Activated T-helper 1 cell treated with Interleukin-2 at 50 U/mL for 16 hours (primary cell): ENCODE measurements at places on chromosomes 16 and 17.
A peak's percentile ranks its signal among the peaks of the same experiment; 100 is the strongest.

DNA sequence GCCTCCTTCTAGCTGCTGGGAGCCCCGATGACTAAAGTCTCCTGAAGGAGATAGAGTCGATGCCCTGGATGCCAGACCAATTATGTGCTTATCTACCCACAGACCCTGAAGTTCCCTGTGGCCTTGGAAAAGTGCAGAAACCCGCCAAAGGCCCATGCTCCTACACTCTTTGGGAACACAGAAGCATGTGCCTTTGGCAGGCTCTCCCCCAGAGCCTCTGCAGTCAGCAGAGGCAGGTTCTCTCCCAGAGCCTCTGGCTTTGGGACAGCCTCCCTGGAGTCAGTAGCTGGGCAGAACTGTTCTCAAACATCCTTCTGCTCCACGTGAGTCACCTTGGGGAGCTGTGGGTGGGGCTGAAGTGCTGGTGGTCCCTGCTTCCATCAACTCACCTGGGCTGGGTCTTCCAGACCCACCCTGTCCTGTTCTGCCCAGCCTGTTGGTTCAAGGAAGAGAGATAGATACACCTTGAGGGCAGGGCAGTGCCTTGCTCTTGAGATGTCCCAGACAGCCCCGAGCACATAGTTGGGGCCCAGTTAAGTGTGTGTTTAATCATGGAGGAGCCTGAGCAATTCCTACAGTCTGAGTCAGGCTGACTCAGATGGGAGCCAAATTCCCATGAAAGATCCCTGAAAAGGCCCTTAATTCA lies 3.2 kb upstream of the CDK5RAP3 start:
- no peak for DNase-seq

GRCh38 chr16:26795184-26795583 lies 271.5 kb upstream of the C16orf82 start:
- DNase-seq: no peak

DNA sequence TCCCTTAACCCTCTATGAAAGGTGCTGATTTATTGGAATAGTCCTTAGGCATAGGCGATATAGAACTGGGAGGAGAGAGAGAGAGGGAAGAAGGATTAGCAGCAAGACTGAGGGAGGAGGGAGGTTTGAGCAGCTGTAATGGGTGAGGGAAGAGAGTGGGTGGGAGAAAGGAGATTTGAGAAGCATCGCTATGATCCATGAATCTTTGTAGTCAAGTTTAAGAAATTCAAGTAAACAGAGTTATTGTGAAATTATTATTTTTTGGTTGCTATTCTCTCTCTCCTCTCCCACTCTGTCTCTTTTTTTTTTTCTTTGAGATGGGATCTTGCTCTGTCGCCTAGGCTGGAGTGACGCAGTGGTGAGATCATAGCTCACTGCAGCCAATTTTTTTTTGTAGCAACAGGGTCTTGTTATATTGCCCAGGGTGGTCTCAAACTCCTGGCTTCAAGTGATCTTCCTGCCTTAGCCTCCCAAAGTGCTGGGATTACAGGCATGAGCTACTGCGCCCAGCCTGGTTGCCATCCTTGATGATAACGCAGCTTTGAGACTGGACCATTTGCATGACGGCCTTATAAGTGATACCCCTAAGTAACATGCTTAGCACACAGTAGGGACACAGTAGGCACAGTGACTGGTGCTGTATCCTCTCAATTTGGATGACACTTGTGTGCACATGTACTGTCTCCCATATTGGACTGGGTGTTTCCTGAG lies 21.0 kb upstream of the TNS4 start:
- DNase-seq: no peak

DNA sequence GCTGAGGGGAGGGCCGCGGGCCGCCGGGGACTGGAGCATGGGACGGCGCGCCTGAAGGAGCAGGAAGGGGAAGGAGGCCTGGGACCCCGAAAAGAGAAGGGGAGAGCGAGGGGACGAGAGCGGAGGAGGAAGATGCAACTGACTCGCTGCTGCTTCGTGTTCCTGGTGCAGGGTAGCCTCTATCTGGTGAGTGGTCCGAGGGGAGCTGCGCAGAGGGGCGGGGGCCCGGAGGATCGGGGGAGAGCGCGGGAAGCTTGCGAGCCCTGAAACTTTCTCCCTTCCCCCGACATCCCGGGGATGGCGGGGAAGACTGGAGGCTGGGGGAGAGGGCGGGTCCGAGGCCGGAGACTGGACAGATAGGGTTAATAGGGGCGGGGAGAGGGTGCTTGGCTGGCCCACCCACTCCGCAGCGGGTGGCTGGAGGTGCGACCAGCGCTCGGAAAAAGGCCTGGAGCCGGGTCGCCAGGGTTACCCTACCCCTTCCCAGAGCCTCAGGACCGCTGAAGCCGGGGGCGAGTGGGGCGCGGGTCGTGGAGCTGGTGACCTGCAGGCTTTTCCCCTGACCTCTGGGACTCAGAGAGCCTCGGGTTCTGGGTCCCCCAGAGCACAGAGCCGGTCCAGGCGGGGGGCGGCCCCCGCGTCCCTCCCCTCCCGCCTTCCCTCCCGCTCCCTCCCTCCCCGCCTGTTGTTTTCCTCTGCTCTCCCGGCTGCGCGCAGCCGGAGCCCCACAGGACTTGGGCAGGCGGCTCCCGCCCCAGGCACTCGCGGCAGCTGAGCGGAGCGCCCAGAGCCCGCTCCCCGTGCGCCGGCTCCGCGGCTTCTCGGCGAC lies 631 bp downstream of the NXPH3 start:
- DNase-seq: no peak

GRCh38 chr16:29198731-29199521 lies 207.6 kb downstream of the NPIPB11 start:
- DNase-seq: no peak

DNA sequence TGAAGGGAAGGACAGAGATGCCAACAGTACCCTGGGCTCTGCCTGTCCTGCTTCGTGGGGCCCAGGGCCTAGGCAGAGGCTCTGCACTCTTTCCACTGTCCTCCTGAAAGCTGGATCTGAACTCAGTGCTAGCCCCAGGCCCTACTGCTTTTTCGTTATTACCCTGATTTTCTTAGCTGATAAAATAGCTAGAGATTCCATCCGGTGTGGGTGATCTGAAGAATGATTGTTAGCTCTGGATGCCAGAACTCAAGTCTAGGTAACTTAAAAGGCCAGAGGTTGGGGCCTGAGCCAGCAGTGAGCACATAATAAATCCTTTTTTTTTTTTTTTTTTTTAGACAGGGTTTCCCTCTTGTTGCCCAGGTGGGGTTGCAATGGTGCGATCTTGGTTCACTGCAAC lies 1.8 kb upstream of the MYBBP1A start:
- no peak for DNase-seq

- no peak for DNase-seq
Observed at GRCh38 chr16:15043344-15043743, 12.5 kb downstream of the NTAN1 start.

DNA sequence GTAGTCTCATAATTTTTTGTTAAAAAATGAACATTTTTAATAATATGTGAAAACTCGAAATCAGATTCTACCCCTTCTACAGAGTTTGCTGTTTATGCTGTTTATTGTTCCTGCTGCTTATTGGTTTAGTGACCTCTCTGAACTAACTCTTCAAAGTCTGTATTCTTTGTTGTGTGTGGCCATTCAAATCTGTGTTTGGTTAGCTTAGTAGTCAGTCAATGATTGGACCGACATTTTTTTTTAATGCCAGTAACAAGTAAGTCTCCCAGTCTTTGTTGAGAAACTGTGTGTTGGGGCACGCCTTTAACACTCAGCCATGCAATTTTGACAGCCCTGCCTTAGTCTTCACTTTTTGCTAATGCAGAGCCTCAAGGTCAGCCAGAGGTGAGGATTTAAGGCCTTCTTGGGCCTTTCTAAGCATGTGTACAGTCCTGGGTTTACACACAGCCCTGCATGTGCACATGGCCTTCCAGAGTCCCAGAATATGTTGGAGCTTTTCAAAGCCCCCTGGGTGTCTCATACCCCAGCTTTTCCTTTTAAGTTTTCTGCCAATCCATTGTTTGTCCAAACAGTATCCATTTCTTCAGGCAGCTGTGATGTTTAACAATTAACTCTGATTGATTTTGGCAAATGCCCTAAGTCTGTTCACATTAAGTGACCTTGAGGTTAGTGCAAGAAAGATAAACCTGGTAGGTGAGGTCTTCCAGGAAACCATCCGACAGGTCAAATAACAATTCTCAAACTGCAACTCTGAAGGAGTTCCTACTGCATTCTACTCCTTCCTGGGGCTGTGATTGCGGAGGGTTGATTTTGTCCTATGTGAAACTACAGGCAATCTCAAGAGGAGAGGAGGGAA lies 389.3 kb downstream of the PMP22 start:
- DNase-seq: no peak

DNA sequence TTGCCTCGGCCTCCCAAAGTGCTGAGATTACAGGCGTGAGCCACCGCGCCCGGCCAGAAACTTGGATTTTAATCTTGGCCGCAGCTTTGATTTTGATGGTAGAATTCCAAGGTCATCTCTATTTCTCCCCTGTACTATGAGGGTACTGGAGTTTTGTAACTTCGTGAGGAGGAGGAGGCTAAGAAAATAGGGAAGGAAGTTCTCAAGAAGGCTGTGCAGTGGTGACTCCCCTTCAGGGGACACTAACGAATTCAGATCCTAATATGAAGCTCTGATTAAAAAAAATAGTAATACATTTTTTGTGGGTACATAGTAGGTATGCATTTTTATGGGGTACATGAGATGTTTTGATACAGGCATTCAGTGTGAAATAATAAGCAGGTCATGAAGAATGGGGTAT lies 55.9 kb downstream of the LDHD start:
- DNase-seq: no peak

DNA sequence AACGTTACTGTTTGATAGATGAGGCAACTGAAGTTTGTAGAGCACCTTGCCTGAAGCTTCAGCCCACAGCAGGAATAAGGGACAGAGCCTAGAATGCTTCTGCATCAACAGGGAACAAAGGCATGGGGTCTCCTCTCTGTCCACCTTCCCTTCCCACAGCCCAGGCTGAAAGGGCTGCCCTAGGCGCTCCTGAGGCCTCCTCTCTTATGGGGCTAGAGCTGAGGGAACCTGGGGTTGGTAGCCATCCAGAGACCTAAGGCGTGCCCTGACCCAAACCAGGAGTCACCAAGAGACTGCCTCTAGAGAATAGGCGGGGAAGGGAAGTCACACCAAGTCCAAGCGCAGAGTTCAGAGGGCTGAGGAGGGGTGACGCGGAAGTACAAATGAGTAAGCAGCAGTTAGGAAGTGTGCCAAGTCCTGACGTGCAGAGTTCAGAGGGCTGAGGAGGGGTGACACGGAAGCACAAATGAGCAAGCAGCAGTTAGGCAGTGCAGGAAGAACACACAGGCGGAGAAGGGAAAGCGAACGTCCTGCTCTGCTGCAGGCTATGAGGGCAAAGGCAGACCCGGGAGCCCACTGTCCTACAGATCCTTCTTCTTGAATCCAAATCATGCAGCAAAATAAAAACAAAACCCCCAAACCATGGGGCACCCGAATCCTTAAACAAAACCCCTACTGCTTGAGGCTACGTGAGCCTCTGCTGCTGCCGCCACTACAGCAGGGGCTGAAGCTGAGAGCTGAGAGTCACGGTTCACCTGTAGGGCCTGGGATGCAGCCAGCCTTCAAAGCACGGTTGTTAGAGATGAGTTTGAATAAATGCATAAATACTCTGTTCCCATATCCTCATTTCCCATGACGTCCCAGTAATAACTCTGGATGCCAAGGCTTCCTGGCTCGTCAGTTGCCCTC lies 2.7 kb upstream of the SPG7 start:
- peak; percentile 81 for DNase-seq

DNA sequence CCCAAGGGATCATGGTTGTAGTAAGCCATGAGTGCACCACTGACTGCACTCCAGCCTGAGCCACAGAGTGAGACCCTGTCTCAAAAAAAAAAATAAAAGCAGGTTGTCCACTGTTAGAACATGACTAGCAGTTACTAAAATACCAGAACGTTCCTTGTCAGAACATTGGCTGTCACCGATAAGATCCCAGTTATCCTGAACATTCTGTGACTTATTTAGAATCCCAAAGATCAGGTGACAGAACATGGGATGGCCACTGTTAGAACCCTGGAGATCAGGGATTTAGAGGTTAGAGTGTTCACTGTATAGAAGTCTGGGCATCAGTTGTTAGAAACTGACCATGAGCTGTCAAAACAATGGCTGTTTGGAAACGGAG lies 8.6 kb downstream of the CES4A start:
- DNase-seq: no peak

- DNase-seq: peak; percentile 7
Observed at GRCh38 chr17:1532836-1533602, 16.6 kb upstream of the INPP5K start.

DNA sequence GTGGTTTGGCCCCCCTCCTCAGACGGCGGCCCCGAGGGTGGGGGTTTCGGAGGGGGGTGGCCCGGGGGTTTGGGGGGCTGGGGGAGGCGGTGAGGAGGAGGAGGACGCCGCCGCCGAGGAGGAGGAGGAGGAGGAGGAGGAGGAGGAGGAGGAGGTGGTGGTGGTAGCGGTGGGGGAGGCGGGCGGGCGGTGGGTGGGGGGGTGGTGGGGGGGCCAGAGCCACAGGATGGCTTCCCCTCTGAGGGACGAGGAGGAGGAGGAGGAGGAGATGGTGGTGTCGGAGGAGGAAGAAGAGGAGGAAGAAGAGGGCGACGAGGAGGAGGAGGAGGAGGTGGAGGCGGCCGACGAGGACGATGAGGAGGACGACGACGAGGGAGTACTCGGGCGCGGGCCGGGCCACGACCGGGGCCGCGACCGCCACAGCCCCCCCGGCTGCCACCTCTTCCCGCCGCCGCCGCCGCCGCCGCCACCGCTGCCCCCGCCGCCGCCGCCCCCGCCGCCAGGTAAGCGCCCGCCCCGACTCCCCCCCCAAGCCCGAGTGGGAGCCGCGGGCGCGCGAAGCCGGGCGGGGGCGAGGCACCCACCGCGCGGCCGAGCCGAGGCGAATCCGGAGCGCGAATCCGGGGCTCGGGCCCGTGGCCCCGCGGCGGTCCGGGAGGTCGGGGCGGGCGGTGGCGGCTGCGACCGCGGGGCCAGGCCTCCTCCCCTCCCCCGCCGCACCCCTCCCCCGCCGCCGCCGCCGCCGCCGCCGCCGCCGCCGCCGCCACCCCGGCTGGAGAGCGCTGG lies 3.8 kb upstream of the CHD3 start:
- DNase-seq: peak; percentile 30

- DNase-seq: no peak
Observed at GRCh38 chr16:53646506-53646905, 57.2 kb downstream of the RPGRIP1L start.

GRCh38 chr17:50392621-50393020 lies 4.7 kb downstream of the LRRC59 start:
- DNase-seq: no peak

DNA sequence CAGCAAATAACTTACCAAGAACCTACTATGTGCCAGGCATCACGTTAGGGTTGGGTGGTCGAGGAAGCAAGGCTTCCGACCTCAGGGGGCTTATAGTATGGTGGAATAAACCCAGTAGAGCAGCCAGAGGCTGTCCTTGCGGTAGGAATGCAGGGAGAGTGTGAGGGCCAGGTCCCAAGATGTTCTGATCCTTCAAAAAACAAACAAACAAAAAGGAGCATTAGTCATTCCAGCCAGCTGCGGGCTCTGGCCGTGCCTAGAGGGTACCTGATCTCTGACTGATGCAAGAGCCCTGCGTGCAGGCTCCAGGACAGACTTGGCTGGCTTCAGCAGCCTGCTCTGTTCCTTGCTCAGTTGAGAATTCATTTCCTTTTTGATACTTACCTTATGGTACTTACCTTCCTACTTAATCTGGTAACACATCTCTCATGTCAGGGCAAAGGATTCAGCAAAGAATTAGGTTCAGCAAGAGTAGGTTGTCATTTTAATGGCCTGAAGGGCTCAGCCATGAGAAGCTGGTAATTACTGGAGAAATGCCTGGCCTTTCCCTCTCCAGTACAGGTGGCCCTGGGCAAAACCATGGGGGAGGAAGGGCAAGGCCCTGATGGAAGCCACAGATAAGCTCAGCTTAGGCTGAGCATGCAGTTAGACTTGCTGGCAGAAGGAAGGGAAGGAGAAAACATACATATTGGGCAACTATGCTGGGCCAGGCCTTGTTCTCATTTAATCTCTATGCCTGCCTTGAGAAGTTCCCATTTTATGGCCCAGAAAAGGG lies 18.4 kb downstream of the CYB5D2 start:
- DNase-seq: no peak
